ENCODE measurements at places on chromosomes 3 and 15.

DNA sequence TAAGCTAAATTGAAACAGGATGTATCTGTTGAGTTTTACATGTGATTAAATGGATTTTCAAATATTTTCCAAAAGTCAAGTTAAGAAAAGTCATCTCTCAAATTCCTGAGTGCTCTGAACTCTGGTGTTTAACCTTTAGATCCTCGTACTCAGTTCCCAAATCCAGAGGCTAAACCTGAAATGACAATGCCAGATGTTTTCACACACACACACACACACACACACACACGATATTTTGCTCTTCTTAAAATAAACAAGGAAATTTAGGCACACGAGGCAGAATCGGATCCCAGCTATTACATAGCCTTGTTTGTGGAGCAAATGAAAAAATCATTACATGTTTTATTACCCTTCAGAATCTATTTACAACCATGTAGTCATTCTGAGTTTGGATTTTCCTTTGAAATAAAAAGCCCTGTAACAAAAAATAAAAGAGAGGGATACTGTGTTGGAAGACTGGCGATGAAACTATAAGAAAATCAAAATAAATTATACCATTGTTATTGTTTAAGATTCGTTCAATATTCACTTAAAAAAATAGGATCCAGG is 20.6 kb upstream of the UBE2E1 start:
- DNase-seq = no peak

DNA sequence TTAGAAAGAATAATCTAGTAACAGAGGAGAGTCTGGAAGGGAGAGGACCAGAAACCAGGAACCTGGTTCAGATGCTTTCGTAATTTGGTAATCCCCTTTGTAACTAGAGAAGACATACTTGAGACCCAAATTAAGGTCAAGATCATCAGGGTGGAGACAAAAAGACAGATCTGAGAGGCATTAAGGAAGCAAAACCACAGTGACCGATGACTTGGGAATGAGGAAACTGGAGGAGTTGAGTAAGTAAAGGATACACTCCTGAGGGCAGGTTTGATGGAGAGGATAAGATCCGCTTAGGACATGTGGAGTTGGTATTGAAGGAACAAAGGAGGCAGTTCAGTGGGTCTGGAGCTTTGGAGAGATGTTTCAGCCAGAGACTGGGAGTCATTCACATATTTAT is 23.6 kb upstream of the BCL2A1 start:
- DNase-seq = no peak

- no peak for DNase-seq
Observed at GRCh38 chr3:70933105-70933810, 620.8 kb upstream of the MDFIC2 start.

DNA sequence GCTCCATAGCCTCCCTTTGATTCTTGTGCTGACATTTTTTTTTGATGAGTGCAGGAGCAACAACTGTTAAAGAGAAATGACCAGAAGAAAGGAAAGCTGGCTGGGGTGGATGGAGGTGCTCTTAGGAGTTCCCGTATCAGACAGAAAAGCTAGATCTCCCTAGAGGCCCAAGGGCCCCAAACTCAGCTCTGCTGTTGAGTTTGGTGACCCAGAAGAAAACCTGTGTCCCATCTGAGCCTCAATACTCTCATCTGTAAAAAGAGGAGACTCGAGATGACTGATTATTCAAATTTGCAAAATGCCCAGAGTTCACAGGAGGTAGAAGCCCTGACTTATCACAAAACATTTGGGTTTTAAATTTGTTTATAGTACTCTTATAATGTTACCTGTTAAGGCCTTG is 142.4 kb downstream of the TIGIT start:
- no peak for DNase-seq

GRCh38 chr3:177481329-177481728 is 284.0 kb upstream of the TBL1XR1 start:
- DNase-seq = no peak

- no peak for DNase-seq
Observed at GRCh38 chr3:178851564-178851963, 220.0 kb downstream of the ZMAT3 start.

GRCh38 chr3:99532246-99532645 is 106.1 kb upstream of the COL8A1 start:
- no peak for DNase-seq

DNA sequence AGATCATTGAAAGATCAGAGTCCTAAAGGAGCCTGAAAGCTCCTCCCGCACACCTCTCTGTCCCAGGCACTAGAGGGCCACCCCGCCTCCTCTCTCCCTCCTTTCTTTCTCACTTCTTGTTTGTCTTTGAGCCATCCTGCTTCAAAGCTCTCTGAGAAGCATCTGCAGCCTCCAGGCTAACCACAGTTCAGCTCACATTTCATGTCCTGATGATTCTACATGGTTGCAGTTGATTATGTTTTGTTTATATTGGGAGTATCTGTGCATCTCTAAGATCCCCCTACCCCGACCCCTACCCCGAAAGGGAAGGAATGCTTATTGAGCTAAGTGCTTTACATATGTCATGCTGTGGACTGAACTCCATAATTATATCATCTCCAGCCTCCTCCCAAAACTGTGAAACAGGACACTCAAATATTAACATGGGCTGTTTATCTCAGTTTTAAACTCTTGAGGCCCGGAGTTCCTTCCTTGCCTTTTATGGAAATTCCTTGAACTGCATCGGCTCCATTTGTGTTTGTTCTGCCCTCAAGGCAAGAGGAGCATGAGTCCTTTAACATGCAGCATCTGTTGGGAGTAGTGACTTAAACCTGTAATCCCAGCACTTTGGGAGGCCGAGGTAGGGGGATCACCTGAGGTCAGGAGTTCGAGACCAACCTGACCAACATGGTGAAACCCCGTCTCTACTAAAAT is 30.9 kb downstream of the MGLL start:
- no peak for DNase-seq

DNA sequence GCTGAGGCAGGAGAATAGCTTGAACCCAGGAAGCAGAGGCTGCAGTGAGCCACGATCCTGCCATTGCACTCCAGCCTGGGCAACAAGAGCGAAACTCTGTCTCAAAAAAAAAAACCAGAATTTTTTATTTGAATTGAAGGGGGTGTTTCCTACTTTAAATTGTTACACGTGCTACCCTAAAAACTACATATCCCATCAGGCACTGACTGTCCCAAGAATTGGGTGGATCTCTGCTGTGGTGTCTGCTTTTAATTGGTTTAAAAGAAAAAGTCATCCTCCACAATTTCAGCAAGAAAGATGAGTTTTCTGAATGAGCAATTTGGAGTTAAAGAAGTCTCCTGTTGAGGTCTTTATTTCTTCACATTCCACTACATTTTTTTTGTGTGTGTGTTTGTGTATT is 2.1 kb downstream of the PDIA3 start:
- no peak for DNase-seq

DNA sequence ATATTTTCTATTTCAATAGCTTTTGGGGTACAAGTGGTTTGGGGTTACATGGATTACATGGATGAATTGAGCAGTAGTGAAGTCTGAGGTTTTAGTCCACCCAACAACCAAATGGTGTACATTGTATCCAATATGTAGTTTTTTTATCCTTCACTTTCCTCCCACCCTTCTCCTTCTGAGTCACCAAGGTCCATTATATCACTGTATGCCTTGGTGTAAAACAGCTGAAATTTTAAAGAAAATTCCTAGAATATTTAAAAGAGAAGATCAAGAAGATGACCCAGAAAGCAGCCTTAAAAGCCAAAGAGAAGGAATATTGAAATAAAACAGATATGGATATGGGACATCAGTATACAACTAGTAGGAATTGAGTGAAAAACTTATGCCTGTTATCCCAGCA is 204.2 kb upstream of the COL8A1 start:
- no peak for DNase-seq

DNA sequence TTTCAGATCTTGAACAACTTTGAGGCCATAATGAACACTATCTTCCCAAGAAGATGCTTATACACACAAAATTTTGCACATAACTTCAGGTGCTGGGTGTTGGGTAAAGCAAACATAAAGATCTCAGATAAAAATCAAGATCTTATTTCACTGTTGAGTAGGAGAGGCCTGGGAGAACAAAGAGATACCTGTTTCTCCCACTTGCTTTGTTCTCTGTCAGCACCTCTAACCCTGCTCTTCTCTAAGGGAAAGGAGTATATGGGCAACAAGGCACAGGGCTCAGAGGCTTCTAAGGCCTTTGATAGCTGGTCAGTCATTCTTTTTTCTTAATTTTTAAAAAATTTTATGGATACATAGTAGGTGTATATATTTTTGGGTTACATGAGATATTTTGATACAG is 3.6 kb upstream of the GK5 start:
- DNase-seq = no peak

DNA sequence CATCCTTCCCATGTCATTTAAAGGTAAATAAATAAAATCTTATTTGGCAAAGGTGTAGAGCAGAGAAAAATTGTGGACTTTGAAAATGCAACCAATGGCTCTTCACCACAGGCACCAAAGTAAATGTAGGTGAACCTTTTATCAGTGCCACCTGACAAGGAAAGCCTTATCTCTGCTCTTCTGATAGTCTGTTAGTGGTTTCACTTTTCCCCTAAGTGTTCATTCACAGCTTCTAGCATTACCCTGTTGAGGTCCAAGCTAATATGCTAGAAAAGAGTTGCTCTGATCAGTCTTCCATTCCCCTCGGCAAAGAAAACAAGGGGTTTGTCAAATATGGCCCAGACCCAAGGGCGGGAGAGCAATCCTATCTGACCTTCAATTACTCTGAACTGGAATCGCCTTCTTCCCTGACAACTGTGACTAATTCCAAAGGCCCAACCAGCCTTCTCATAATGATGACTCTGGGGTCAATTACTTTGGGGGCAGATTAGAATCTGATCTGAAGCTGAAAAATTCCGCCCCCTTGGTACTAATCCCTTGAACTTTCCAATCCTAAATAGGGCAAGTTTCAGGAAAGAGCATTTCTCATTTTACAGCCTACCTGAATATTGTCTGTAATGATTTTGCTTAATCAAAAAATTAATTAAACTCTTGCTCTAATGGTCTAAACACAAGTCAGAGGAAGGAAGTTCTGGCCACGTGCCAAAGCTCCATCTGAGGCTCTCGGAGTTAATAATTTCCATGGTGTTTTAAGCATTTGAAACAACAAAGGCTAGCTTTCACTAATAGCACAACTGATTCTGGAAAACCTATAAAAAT is 52.4 kb downstream of the SETMAR start:
- DNase-seq = no peak

DNA sequence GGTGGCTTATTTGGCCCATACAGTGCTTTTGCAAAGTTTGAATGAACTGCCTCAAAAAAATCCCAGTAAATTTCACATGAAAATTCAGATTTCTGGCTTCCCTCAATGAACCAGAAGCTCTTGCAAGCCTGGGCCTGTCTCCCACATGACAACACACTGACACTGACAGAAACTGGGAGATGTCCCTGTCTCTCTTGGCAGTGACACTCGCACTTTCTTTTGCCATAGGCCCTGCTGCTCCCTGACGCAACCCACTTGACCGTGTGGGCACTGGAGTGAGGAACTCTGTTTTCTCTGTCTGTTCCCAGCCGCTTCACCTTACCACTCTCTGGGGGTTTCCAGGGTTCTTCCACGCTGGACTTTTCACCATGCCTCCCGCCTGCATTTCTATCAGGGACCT is 524.5 kb downstream of the SHQ1 start:
- no peak for DNase-seq

DNA sequence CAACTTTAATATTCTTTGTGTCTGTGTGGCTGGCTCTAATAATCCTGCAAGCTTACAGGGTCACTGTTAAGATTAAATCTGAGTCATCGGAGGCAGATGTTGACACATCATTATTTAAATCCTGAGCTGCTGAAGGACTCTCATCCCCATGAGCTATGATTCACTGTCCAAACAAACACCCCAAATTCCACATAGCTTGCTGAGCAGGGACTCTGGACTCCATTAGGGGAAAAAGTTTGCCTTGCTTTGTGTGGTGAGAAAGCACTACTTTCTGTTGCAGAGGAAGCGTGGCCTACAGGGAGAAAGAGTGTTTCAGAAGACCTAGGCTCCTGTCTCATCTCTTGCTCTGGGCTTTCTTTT is 213.7 kb downstream of the PDCD6IP start:
- no peak for DNase-seq

Measured in caudate nucleus (tissue), 63 donors.